ENCODE measurements at places on chromosomes 5 and 9. TPM values are rescaled to one million over a fixed set of nuclear protein-coding genes. Genes with fewer than 3 reads are reported as not detected.

- H3K36me3 ChIP-seq = no peaks in the 10 kb centered on the region
- H3K4me3 ChIP-seq = no peak overlapping the region
- DNase-seq = no peak
Observed at GRCh38 chr9:133729617-133730281, 8.4 kb downstream of the SARDH start.

DNA sequence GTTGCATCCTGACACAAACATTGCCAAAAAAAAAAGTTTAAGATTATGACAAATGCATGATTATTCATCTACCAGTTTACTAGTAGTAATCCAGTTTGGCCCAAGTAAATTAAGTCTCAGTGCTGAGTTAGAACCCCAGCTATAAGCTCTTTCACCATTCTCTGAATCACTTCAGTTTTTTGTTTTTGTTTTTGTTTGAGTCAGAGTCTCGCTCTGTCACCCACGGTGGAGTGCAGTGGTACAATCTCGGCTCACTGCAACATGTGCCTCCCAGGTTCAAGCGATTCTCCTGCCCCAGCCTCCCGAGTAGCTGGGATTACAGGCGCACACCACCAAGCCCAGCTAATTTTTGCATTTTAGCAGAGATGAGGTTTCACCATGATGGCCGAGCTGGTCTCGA lies 1.5 kb upstream of the PCYOX1L start:
- H3K27me3 ChIP-seq = no peaks in the 10 kb centered on the region
- peaks cover 87% of the 10 kb centered on the region for H3K4me1 ChIP-seq
- peak overlapping the region; percentile 85 for H3K27ac ChIP-seq
- H3K36me3 ChIP-seq = peaks cover 33% of the 10 kb centered on the region

The TMOD1 gene
- 3.8 TPM for total RNA-seq

GRCh38 chr9:135774794-135775525 lies 73.0 kb downstream of the KCNT1 start:
- H3K27ac ChIP-seq = no peak overlapping the region
- H3K27me3 ChIP-seq = no peaks in the 10 kb centered on the region
- no peak for DNase-seq
- no peak overlapping the region for H3K4me3 ChIP-seq
- H3K36me3 ChIP-seq = no peaks in the 10 kb centered on the region

The RORB gene
- 0.14 TPM for total RNA-seq

DNA sequence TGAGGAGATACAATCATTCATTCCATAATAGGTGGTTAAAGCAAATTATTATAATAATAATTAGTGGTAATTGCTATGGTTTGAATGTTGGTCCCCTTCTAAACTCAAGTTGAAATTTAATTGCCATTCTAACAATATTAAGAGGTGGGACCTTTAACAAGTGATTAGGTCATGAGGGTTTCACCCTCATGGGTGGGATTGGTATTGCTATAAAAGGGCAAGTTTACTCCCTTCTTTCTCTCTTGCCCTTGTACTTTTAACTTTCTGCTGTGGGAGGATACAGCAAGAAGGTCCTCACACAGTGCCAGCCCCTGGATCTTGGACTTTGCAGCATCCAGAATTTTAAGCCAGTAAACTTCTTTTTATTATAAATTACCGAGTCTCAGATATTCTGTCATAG lies 101.9 kb upstream of the PARP8 start:
- peak overlapping the region; percentile 60 for H3K4me3 ChIP-seq
- H3K4me1 ChIP-seq = peaks cover 21% of the 10 kb centered on the region
- no peak for DNase-seq
- H3K27ac ChIP-seq = peak overlapping the region; percentile 50

- peaks cover 22% of the 10 kb centered on the region for H3K4me1 ChIP-seq
- H3K27me3 ChIP-seq = no peaks in the 10 kb centered on the region
- H3K4me3 ChIP-seq = no peak overlapping the region
- no peak overlapping the region for H3K27ac ChIP-seq
Observed at GRCh38 chr5:54438620-54439389, 16.7 kb upstream of the HSPB3 start.

The NEURL1B gene
- total RNA-seq = 0.63 TPM
